CD4-positive, alpha-beta T cell treated with Interleukin-10 for 1 hour (primary cell): ENCODE measurements at places on chromosomes 5 and 9.

DNA sequence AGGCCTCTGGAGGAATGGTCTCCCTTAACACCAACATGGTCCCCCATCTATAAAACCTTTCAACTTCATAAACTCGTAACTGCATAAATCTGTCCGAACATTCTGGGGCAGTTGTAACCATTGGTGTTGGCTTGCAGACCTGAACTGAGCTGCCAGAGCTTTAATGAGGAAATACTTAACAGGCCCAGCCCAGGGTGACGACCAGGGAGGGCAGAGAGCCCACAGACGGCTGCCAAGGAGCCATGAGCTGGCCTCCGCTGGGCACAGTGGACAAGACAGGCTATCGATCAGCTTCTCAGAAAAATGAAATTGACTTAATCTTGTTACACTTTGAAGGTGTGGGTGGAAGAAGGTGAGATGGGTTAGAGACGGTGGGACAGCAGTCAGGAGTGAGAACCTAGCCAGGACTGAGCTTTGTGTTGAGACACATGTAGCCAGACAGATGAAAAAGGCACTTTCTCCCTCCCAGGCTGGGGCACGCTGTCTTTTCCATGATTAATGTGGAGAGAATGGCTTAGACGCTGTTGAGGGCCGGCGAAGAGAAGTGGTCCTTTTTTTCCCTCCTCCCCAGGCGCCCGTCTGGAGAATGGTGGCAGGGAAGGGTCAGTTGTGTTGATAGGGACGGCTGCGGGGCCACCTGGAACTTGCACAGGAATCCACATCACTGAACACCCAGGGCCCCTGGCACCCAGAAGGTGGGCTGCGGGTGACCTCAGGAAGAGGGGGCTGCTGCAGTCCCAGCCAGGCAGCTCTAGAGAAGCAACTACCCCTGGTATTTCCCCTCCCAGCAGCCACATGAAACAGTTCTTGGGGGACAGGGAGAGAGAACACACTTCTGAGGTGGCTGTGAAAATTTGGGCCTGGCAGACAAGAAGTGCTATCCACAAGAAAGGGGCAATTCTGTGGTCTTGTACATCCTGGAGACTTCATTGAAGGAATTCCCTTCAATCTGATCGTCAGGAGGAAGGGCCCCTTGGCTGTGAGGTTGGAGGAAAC lies 27.3 kb upstream of the TCOF1 start:
- DNase-seq: no peak

GRCh38 chr9:113537229-113537810 lies 73.8 kb downstream of the RGS3 start:
- DNase-seq: no peak

DNA sequence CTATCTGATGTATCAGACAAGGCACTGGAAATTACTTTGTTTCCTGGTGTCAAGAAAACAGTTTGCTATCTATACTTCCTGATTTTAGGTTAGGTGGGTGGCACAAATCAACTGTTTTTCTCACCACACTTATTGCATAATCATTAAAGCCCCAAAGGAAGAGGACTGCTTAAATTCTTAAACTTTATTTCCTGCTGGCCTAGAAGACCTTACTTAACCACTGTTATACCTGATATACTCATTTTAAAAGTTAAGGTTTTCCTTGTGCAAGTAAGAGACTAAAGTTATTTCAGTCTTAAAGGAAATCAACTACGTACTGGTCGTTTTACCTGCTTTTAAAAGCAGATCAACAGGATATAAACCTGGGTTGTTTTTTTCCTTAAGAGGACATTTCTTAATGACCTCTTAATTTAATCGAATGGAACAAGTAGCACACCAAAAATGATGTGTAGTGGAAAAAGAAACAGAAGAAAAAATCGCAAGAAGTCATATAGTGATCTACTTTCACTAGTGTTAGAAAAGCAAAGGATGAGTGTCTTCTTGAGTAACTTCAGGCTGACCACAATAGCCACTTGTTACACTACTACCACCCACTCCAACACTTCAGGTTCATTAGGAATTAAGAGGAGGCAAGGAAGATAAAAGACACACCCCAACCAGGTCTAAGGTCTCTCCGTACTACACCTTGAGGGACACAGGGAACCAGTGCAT lies 974 bp downstream of the CLINT1 start:
- DNase-seq: peak; percentile 41

DNA sequence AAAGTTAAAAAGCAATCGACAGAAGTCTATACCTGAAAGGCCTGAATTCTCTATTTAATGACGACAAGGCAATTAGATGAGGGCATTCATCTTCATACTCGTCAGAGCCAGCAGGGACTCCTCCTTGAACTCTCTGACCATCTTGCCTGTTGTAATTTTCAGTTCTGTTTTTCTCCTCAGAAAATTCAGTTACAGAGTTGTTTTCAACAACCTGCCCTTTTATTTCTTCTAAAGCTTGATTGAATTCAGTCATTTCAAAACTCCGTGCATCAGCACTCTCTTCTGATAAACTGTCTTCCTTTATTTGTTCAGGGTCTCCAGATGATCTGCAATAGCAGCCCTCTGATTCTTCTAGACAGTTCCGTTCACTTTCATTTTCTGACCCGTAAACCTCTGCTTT lies 15.6 kb downstream of the RIOK2 start:
- no peak for DNase-seq

GRCh38 chr9:83423815-83424707 lies 114.1 kb downstream of the FRMD3 start:
- no peak for DNase-seq

- no peak for DNase-seq
These were observed 20.7 kb upstream of the STARD4 start for GRCh38 chr5:111532886-111533582.

DNA sequence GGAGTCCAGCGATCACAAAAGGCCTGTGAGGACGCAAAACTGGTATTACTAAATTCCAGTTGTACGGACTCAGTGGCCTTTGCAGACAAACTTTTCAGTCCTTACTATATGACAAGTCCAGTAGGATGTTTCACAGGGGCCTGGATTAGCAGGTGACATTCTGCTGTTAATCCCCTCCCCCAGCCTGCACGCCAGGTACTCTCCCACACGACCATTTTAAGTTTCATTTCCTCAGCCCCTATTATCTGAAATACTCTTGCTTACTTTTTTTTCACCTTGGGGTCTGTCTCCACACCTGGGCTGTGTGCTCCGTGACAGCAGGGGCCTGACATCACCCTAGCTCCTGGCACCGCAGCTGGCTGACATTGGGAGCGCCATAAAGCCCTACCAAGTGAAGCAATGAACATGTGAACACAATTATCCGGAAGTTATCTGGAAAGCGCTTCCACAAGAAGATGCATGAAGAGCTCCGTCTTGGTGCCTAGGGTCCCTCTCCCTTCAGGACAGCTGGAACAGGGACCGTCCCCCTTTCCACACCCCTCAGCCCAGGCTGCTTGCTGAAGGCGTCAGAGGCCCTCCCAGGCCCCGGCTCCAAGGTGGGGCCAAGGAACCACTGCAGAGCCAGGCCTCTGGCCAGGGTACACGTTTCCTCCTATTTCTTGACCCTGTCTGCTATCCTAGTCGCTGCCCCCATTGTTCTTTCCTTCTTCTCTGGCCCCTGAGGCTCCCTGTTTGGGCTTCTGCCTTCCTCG lies 39.7 kb upstream of the ZNF622 start:
- DNase-seq: no peak

DNA sequence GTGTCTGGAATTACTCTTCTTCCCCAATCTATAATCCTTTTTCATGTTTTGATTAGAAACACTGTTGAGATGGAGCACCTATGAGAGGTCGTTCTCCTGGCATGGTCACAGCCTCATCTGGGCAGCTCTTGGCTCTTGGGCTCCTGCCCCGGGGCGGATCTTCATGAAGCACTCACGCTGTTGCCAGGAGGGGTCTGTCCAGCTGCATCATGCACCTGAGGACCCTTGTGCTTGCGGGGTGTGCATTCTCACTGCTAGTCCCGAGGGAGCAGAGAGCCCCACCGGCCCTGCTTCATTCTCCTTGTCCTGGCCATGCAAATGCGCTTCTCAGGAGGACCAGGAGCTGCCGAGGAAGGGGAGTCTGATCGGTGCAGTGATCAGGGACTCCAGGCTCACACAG lies 117.6 kb upstream of the S1PR3 start:
- no peak for DNase-seq

- no peak for DNase-seq
These were observed 737.9 kb upstream of the ZNF608 start for GRCh38 chr5:125484272-125484741.

DNA sequence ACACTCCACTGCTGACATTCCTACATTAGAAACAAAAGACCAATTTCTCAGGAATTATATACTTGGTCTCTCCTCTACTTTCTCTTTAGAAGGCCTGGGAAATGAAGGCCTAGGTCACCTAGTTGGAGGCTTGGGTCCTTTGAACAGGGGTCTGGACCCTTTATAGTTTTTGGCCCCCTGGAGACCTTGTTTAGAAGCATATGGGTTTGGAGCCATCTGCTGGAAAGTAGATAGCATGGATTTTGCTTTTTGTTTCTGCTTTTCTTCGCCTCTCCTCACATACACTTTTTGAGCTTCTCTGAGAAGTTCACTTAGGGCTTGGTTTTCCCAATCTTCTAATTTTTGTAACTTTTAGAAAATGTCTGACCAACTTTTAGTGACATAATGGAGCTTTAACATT lies 67.1 kb upstream of the CDK20 start:
- DNase-seq: no peak

DNA sequence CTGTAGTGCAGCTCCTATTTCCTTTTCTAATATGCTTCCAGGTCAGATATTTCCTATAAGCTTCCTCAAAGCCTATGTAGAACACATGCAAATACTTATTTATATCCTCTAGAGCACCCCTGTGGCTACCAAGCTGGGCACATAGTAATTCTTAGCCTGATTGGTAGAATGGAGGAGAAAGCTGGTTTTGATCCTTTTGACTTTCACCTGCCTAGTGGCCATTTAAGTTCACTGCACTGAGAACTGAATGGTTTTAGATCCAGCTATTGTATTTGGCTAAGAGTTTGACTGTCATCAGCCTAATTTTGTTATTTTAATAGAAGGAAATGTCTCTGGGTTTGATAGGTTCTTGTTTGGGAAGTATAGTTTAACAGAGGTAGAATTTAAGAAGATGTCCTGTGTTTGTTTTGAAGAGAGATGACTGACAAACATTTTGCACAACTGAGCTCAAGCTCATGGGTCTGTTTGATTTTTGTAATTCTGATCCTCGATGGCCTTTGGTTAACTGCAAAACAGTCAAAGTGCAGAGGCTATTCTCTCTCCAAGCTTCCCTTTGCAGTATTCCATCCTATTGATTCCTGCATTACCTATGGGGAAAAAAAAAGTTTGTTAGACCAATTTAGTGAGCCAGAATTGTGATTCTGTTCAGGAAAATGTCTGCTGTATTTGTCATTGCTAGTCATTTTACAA lies 85.4 kb downstream of the KCNN2 start:
- DNase-seq: no peak

DNA sequence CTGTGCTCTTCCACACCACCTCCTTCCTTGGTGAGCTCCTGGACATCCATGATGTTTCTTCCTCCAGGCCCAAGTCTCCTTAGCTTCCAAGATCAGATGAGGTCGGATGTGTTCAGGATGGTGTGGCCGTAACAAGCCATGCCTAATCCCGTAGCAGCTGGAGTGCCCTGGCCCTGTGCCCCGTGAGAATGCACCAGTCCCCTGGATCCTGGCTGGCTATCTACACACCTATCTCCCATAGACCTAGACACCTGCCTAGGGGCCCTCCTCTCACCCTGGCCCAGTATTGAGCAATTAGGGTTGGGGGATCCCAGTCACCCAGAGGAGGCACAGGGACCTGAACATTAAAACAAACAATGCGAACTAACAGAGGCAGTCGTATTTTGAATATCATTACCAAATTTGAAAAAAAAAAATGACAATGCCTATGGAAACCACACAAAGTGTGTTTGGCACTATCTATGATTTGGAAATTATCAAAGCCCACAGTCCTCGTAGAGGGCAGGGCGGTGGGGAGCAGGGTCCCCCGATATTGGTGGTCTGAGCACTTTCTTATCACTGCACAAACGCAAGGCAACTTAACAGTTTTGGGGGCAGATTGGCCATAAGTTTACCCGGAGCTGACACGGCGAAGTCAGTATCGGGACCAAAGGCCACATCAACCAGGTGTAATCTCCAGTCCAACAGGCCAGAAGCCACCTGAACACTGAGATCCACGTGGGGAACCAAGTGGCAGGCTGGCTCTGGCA lies 13.2 kb downstream of the ENG start:
- DNase-seq: no peak

GRCh38 chr5:52895572-52896413 lies 93.4 kb upstream of the ITGA2 start:
- DNase-seq: no peak

GRCh38 chr9:81565144-81565543 lies 124.2 kb downstream of the TLE1 start:
- DNase-seq: no peak

DNA sequence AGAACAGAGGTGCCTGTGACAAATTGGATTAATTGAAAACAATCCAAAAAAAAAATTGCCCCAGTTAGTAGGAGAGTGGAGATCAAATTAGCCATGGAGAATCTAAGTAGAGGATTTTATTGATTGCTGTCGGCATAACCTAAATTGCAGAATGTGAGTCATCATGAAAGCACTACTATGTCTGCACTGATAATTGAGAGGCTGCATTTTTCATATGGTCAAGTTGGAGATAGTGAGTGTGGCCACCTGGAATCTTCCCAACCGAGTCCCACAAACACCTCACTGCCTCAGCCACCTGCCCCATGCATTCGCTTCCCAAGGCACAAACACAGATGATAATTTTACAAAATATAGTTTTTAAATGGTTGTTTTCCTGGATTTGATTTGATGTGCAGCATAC lies 123.7 kb downstream of the NTRK2 start:
- no peak for DNase-seq

GRCh38 chr9:116842658-116843057 lies 155.6 kb downstream of the TRIM32 start:
- no peak for DNase-seq

GRCh38 chr5:130222573-130222972 lies 318.3 kb downstream of the CHSY3 start:
- no peak for DNase-seq

DNA sequence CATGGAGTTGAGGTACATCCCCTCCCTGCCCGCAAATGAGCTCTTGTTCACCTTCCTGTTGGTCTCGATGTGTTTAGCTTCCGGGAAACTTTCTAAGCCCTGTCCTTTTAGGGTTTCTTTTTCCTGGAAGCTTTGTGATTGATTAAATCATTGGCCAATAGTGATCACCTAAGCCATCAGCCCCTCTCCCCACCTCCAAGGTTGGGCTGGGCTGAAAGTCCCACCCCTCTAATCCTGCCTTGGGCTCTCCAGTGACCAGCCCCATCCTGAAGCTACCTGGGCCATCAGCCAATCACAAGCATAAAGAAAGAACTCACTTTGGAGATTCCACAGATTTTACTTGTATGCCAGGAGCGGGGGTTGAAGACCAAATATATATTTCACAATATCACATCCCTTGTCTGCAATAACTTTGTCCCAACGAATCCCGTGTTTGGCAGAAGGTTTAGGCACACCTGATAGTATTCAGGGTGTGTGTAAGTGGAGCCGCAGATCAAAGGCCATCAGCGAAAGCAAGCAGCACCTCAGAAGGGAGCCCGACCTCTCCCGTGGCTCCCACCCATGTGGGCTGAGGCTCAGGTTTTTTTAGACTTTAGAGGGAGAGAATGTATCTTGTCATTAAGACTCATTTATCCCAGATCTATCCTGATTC lies 20.4 kb downstream of the ROPN1L start:
- no peak for DNase-seq

- no peak for DNase-seq
These were observed 56.6 kb downstream of the IARS1 start for GRCh38 chr9:92236915-92237314.
